ENCODE measurements at places on chromosomes 6 and 20. TPM values are rescaled to one million over a fixed set of nuclear protein-coding genes. Genes with fewer than 3 reads are reported as not detected.
A peak's percentile ranks its signal among the peaks of the same experiment; 100 is the strongest.

GRCh38 chr6:150314230-150315188 lies 54.3 kb upstream of the IYD start:
- DNase-seq = no peak
- H3K4me1 ChIP-seq = no peaks in the 10 kb centered on the region
- no peaks in the 10 kb centered on the region for H3K27me3 ChIP-seq

DNA sequence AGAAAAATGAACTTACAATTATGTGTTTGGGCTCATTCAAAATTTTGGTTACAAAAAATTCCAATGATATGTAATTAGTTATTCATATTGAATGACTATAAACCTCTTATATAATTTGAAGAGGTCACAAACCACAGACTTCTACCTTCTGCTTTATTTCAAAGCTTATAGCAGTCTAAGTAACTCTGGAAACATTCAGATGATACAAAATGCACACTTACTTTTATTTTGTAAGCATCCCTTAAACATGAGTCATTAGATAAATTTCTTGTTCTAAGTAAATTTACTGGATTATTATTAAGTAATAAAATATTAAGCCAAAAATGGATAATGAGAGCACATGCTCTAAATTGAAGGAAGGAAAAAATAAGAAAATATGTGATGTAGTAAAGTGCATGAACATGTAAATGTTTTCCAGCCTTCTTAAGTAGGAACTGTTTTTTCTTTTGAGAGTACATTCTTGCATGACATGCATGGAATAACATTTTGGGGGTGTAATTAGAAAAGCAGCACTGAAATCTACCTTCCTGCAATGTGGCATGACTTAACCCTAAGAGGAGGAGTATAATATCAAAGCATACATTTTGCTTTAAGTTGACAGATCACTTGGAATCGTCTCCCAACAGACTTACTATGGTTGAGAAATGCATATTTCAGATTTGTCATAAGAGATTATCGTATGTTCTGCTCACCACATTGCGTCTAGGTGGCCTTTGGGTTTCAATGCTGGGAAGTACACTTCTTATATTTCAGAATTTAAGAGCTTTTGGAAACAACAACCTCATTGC lies 372.7 kb upstream of the HSF2 start:
- no peak for DNase-seq
- H3K27ac ChIP-seq = no peak overlapping the region
- H3K27me3 ChIP-seq = no peaks in the 10 kb centered on the region
- no peaks in the 10 kb centered on the region for H3K4me1 ChIP-seq
- no peaks in the 10 kb centered on the region for H3K36me3 ChIP-seq

- no peaks in the 10 kb centered on the region for H3K4me1 ChIP-seq
- no peak for DNase-seq
- H3K27me3 ChIP-seq = no peaks in the 10 kb centered on the region
- no peak overlapping the region for H3K4me3 ChIP-seq
Measured at GRCh38 chr20:20755674-20756319, 43.4 kb upstream of the RALGAPA2 start.

DNA sequence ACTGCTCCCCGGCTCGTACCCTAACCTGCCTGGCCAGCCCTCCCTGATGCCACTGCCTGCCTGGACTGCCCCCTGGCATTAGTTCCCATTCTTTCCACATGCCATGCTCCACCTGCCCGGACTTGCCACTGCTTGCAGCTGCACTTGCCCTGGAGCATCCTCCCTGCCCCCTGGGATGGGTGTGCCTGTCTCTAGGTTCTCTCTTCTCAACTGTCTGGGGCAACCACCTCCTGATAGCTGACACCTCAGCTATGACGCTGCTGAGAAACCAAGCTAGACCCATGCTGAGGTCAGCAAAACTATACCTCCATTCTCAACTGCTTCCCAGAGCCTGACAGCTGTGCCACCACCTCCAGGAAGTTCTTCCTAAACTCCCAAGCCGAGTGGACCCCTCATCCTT lies 72.1 kb downstream of the PERP start:
- no peaks in the 10 kb centered on the region for H3K4me1 ChIP-seq
- H3K4me3 ChIP-seq = no peak overlapping the region
- no peak overlapping the region for H3K27ac ChIP-seq

GRCh38 chr6:89888871-89889270 lies 5.4 kb upstream of the GJA10 start:
- no peak overlapping the region for H3K27ac ChIP-seq
- no peak overlapping the region for H3K4me3 ChIP-seq
- no peaks in the 10 kb centered on the region for H3K36me3 ChIP-seq
- H3K27me3 ChIP-seq = no peaks in the 10 kb centered on the region
- no peak for DNase-seq
- no peaks in the 10 kb centered on the region for H3K4me1 ChIP-seq

- H3K4me1 ChIP-seq = no peaks in the 10 kb centered on the region
- no peak overlapping the region for H3K27ac ChIP-seq
- peak; percentile 63 for DNase-seq
- no peak overlapping the region for H3K4me3 ChIP-seq
- H3K36me3 ChIP-seq = no peaks in the 10 kb centered on the region
Measured at GRCh38 chr20:1423625-1424106, 30.8 kb upstream of the FKBP1A start.

DNA sequence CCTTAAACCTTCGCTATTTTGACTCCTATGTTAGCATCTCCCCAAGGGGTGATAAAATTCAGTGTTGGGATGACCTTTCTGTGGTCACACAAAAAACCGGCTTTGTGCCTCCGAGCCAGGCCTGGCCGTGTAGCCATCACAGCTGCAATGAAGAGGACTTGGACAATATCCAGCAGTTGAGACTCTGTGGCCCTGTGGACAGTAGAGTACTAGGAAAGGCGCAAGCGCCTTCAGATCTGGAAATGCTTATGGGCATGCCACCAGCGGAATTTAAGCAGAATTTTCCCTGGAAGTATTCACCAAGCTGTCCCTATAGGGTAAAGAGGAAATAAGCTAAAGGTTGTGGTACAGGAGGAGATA lies 63.3 kb upstream of the SLC2A12 start:
- no peak overlapping the region for H3K4me3 ChIP-seq
- H3K4me1 ChIP-seq = no peaks in the 10 kb centered on the region
- no peak for DNase-seq
- H3K27me3 ChIP-seq = no peaks in the 10 kb centered on the region
- H3K27ac ChIP-seq = no peak overlapping the region
- H3K36me3 ChIP-seq = no peaks in the 10 kb centered on the region

DNA sequence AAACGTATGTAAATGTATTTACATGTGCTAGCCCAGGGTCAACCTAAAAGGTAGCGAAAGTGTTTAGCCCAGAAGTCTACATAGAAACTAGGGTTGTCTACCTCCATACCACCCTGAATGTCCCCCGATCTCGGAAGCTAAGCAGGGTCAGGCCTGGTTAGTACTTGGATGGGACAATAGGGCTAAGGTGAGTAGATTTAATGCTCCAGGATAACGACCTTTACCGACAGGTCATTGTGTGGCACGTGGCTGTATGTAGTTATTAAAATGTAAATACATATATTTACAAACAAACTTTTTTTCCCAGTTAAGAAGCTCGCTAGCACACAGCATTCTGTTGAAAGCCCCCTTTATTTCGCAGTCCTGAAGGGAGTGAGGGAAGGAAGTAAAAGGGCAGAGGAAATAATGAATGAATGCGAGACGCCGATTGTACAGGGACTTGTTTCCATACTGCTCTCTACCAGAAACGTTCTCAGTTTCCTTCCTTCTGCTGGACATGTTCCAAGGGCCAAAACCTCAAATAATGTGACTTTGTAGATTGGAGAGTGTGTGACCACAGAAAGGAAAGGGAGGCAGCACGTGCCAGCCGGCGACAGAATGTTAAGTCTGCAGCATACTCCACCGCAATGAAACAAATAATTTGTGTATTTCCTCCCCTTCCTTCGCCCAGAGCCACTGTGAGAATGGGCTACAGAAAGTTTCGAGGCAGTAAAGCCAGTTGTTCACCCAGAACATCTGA lies 612 bp downstream of the ADAT2 start:
- no peaks in the 10 kb centered on the region for H3K36me3 ChIP-seq
- no peaks in the 10 kb centered on the region for H3K4me1 ChIP-seq
- peak overlapping the region; percentile 56 for H3K27ac ChIP-seq
- peak overlapping the region; percentile 61 for H3K4me3 ChIP-seq
- DNase-seq = peak; percentile 58

DNA sequence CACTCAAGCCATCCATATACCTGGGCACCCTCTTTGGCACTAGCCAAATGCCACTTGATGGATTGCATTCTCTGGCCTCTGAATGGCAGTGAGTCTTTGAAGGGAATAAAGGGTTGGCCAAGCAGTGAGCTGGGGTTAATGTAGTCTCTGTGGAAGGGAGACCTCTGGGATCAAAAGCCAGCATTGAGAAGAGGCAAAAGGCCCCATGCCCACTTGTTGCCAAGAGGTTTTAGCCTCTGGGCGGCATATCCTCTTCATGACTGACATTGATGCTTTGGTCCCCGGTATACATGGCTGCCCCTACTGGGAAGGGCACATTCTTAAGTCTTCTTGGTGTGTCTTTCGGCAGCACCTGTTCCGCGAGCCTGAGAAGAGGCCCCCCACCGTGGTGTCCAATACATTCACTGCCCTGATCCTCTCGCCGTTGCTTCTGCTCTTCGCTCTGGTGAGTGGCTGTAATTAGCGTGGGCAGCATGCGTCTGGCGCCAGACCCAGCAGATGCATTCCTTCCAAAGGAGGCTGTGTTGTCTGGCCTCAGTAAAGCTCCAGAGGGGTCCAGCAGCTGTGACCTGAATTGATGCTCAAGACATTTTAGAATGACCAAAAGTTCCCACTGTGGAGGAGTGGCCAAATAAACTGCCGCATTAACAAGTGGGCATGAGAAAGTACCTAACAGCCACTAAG lies 29.5 kb downstream of the GHRH start:
- no peaks in the 10 kb centered on the region for H3K27me3 ChIP-seq
- DNase-seq = no peak
- no peak overlapping the region for H3K27ac ChIP-seq
- H3K36me3 ChIP-seq = peaks cover 29% of the 10 kb centered on the region
- H3K4me1 ChIP-seq = no peaks in the 10 kb centered on the region

DNA sequence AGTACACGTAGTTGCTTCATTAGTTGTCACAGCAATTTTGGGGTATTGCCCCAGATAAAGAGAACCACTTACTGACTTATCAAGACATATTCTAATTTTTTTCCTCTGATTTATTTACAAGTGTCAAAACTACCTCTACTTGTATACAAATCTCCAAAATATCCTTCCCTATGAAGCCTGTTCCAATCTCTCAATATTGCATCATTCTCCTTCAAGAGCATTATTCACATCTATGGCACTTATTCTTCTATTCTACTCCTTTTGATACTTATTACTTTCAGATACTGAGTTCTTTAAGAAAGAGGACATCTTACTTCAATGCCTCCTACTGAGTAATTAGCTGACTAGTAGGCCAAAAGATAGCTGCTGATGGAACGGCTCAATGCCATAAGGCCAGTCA lies 105.2 kb downstream of the SMLR1 start:
- no peaks in the 10 kb centered on the region for H3K27me3 ChIP-seq
- H3K36me3 ChIP-seq = no peaks in the 10 kb centered on the region
- DNase-seq = no peak

Gene CLVS2
- total RNA-seq = 0.05 TPM

Measured in colonic mucosa (tissue), 4 donors.